AML-193 (cell line): ENCODE measurements at places on chromosomes 1 and 21.

- no peak for DNase-seq
These were observed 63.0 kb upstream of the RGS1 start for GRCh38 chr1:192512426-192513162.

- no peak for DNase-seq
These were observed 44.0 kb upstream of the LRP8 start for GRCh38 chr1:53371851-53372250.

GRCh38 chr1:58781541-58782177, 2.2 kb downstream of the JUN start:
- peak; percentile 49 for DNase-seq

DNA sequence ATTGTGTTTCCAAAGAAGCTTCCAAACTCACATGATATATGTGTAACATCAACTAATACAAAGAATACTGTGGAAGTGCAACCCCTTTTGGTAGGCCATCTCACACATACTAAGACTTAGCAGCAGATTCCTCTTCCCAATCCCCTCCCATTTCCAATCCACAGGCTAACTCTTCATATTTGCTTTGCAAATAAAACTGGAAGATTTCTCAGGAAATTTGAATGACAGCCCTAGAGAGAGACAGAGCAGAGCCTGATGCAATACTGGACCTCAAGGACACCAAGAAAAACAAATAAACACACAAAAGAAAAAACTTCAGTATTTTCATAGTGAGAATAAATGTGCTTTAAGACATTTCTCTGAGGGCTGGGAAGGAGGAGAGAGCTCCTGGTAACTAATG, 190.2 kb upstream of the BRINP3 start:
- DNase-seq, result no peak

DNA sequence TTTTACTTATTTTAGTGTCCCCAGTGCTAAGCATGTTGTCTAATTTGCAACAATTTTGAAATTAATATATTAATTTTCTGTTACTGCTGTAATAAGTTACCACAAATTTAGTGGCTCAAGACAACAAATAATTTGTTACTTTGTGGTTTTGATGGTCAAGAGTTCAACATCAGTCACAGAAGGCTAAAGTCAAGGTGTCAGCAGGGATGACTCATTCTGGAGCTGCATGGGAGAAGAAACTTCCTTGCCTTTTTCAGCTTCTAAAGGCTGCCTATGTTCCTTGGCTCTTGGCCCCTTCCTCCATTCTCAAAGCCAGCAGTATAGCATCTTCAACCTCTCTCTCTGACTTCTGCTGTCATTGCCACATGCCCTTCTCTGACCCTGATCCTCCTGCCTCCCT, 271.8 kb downstream of the HLX start:
- DNase-seq, result no peak

DNA sequence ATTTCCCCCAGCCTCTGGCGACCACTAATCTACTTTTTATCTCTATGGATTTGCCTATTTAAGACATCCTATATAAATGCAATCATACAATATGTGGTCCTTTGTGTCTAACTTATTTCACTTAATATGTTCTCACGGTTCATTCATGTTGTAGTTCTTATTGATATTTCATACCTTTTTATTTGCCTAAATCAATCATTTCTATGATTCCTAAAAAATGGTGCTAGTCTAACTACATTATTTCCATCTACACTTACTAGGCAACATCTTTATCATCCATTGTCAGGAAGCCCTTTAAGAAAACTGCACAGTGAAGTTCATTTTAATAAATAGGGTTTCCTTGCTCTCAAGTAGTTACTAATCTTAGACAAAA, 380 bp upstream of the FBXO28 start:
- no peak for DNase-seq

DNA sequence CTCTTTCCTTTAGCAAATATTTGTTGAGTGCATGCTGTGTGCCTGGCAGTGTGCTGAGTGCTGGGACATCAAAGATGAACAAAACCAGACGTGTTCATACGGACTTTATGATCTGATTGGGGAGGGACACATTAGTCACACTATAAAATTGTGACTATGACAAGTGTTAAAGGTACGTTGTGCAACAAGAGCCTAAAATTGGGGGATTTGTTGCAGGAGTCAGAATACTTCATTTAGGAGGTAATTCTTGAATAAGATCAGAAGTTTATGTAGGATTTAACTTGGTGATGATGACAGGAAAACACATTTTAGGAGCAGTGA, 29.6 kb downstream of the B3GALT2 start:
- no peak for DNase-seq

- no peak for DNase-seq
These were observed 181.1 kb downstream of the RWDD3 start for GRCh38 chr1:95415146-95415545.

DNA sequence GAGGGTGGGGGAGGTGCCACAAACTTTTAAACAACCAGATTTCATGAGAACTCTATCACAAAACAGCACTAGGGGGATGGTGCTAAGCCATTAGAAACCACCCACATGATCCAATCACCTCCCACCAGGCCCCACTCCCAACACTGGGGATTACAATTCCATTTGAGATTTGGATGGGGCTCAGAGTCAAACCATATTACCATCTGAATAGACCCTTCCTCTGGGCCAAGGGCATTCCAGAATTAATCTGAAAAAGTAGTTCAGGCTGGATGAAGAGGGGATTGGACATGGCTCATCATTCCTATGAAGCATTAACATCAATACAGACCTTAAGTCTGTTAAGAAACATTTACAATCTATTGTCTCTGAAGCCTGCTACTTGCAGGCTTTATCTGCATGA, 149.9 kb upstream of the DNAH14 start:
- DNase-seq, result no peak

- DNase-seq, result no peak
These were observed 98.9 kb downstream of the TNFSF18 start for GRCh38 chr1:172951730-172952365.

GRCh38 chr1:206912445-206913095, 9.2 kb downstream of the FCMR start:
- peak; percentile 65 for DNase-seq

DNA sequence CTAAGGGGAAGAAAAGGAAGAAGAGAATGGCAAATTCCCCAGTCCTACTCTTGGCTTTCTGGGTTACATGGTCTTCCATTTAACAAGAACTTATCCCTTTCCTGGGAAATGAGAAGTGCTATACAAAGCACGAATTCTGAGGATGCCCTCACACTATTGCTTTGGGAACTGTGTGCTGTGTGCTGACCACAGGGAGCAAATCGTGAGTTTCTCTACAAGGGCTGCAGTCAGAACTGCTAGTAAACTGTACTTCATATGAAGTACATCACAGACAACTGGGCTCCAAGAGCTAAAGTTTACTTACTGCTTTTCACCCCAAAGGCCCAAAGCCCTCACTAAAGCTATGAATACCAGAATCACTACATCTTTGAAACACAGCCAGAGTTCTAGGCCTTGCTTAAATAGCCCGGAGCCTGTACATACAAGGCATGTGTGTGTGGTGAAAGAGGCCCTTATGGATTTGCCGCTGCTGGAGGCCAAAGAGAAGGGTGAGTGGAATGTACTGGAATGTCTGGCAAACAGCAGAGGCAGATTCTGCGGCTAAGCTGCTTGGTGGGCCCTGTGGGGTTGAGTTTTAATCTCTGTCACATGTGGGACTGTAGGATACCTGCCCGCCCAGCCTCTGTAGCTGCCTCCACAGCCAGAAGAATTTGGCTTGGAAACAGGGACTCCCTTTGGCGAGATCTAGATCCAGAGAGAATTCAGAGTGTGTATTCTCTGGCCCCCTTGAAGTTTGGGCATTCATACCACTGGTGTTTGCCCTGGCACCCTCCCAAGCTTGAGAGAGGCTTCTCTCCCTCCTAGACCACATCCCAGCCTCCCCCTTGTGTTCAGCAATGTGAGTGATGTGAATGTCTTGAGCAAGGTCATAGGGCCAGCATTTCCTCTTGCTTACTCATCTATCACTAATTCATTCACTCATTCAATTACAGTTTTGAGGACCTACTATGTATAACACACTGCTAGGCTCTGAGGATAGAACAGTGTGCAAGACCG, 21.9 kb upstream of the TRIM67 start:
- DNase-seq, result no peak

DNA sequence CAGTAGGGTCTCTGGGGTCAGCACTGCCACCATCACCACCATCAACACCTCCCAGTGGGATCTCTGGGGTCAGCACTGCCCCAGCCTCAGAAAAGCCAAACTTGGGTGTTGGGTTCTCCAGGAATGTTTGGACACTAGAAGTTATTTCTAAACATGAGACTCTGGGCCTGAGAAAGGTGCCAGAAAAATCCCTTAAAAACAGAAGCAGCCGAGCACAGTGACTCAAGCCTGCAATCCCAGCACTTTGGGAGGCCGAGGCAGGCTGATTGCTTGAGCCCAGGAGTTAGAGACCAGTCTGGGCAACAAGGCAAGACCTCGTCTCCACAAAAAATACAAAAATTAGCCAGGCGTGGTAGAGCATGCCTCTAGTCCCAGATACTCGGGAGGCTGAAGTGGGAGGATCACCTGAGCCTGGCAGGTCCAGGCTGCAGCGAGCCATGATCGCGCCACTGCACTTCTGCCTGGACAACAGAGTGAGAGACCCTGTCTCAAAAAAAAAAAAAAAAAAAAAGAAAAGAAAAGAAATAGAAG, 470 bp downstream of the PTAFR start:
- no peak for DNase-seq

DNA sequence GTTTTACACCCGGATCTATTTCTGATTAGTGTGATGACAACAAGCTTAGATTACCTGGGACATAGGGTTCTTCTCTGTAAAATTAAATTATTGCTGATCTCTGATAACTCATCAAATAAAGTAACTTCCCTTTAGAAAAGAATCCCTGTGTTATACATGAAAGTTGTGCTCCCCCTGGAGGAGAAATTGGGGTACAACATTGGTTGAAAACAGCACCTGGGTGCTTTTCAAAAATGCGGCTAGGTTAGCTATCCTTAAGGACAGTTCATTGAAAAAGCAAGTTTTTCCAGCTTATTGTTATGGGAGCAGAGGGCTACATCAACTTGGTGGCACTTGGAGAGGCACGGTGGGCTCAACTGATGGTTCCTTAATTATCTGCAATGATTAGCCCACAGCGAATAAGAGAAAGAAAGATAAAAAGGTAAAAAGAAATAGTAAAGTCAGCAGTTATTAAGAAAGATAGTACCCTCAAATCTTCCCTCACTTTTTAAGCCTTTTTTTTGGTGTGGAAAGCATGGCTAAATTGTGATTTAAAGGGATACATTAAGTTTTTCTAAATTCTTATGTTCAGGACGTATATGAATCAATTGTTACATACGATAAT, 97.8 kb downstream of the FMN2 start:
- DNase-seq, result no peak

- no peak for DNase-seq
These were observed 32.6 kb downstream of the RUNX3 start for GRCh38 chr1:24897263-24898151.
